ENCODE measurements at places on chromosomes 3 and 15.

DNA sequence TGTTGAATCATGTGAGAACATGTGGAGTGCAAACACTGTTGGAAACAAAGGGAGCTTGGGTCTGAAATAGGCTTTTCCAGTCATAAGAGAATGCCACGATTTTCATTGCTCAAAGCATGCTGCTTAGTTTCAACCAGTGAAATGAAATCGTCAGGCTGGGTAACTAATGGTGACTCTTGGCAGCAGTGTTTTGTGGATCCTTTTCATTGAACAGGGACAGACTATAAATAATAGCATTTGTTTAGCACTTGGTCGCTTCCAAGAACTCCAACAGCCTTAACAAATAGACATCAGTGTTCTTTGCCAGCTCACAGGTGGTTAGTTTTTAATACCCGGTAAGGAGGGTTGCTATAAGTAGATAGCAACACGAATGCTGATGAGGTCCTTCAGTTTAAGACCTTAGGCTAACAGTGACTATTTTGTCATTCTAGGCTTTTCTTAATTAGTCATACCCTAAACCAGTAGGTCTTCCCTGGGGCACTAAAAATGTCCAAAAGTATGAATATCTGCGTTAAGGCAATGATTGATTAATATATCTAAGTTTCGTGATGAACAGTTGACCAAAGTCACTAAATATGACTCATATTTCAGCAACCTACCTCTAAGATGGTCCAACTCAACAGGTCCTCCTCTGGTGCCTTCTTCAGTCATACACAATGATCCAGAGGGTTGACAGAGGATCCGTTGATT lies 15.8 kb downstream of the TP63 start:
- DNase-seq, result no peak

GRCh38 chr3:43770426-43771103 lies 79.8 kb downstream of the ABHD5 start:
- no peak for DNase-seq

- DNase-seq, result peak; percentile 78
These were observed 1.3 kb upstream of the THBS1 start for GRCh38 chr15:39579487-39580116.

GRCh38 chr15:62612771-62613170 lies 429.8 kb upstream of the TPM1 start:
- no peak for DNase-seq

DNA sequence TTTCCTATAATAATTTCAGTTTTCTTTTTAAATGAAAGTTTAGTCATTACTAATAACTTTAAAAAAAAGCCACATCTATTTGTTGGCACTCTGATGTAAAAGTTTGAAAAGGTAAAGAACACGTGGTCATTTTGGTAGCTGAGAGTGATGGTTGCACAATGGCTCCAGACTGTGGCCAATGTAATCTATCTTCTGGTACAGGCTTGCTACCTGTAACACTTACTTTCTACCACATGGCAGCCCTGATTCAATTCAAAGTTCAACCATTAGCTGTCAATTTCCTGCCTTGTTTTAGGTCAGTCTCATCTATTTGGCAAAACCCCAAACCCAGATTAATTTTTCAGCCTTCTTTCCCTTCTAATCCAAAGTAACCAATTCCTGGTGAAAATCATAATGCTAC lies 126.1 kb downstream of the TUSC7 start:
- DNase-seq, result no peak

DNA sequence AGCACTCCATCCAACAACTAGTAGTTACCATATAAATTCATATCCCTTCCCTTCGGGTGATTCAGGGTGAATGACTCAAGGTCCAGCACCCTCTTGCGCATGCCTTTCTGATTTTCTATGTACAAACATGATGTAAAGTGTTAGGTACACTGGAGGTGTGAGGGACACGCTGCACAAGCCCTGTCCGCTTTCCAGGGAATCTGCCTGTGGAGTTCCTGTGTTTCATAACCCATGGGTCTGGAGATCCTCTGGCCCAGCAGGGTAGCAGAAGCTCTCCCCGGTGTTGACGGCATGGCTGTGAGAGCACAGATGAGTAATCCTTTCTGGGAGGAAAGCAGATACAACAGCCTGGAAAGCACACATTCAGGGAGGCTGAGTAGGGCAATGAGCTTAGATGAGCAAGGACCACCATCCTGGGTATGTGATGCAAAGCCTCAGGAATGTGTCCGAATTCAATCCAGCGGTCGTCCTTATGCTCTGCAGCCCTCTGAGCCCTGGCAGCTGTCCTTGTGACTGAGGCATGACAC lies 142.9 kb upstream of the TP63 start:
- no peak for DNase-seq

- no peak for DNase-seq
These were observed 24.1 kb upstream of the NOX5 start for GRCh38 chr15:68990231-68990991.

DNA sequence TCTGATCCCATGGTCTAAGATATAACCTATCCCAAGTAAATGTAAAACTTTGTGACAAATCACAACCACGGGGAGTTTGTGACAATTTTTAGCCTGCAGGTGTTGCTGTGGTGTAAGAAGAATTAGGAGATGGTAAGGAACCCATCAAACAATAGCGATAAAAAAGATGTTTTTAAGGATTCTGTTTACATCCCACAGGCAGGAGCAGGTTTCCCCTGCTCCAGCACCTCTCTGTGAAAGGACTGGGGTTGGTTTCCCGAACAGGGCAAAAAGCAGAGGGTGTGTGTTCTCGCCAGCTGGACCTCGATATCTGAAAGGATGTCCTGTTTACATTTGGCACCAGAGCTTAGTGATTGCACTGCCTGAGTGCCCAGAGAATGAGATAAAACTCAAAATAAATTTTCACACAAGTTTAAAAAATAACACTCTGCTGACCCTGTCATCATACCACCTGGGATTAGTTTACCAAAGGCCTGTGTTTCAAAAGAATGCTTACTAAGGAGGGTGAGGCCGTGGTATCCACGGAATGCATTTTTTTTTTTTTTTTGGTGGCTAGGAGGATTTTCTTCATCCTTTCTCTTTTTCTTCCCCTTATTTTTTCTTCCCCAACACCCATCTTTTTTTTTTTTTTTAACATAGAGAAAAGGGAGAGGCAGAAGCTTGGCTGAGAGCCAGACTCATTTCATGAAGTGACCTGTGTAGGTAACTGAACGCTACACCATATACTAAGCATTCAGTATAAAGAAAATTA lies 151.8 kb upstream of the DPH6 start:
- peak; percentile 61 for DNase-seq

DNA sequence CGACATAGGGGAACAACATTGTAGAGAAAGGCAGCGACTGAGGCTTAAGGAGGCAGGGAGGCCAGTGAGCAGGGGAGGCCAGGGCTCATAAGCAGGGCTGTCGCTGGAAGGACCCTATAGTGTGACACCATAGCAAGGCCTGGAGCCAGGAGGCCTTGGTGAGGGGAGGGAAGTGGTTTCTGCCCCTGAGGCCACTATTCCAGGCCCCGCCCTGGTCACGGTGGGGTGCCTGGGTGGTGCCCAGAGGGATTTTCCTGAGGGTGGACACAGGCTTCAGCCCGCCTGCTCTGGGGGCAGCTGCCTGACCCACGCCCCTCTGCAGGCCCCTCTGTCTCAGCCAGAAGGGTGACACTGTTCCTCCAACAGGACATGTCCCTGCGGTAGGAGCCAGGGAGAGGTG lies 147.8 kb upstream of the IQSEC1 start:
- DNase-seq, result no peak

DNA sequence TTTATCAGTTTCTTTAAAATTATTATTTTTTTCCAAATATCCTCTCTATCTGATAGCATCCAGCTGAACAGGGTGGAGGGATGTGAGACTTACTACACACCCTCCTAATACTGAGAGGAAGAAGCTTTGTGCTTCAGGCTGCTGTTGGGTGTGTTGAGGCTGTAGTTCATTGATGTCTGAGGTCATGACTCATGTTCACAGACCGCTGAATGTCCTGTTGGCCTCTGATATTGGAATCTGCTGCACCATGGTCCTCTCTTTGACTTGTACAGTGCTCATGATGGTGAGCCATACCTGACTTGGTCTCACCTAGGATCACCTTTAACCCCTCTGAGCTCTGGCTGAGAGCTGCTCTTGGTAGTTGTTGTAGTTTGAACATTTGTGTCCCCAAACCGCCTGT lies 302.9 kb downstream of the SATB1 start:
- no peak for DNase-seq

DNA sequence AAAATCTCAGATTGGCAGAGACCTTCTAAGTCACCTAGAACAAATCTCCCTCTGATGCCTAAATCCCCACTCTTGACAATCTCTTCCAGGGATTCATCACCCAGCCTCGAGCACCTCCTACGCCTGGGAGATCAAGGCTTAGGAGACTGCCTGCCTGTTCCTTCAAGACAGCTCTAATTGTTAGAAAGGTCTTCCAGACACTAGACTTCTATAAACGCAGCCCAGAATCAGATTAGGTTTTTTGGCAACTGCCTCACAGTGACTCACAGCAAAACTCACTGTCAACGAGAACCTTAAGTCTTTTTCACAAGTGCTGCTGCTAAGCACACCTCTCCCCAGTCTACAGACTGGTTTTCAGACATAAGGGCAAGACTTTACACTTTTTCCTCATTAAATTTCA lies 23.1 kb downstream of the SRGAP3 start:
- DNase-seq, result no peak

DNA sequence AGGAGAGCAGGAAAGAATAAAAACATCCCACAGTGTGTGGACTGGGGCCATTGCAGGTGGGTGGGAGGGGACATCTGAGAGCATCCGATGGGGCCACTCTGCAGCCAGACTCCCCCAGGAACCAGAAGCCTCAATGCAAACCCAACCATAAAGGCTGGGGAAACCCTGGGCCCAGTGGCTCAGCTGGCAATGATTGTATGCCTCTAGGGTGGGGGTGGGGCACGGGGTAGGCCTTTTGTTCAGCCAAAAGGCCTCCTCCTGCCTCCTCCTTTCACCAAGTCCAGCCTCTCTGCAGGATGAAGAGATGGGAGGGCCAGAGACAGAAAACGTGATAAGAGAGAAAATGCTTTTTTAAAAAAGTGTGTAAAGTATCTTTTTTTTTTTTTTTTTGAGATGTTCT lies 45.5 kb upstream of the HERC1 start:
- DNase-seq, result no peak

GRCh38 chr3:189529468-189529867 lies 101.7 kb upstream of the TP63 start:
- DNase-seq, result no peak

DNA sequence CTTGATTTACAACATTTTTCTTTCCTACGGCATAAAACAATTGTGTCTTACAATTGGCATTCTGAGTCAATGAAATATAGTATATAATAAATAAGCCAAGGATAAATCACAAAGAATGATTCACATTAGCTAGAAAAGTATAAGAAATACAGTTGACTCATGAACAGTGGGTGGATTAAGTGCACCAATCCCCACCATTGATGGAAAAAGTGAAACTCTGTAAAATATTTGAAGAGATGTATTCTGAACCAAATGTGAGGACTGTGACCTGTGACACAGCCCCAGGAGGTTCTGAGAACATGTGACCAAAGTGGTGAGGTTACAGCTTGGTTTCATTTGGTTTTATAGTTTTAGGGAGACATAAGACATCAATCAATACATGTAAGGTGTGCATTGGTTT lies 227.5 kb downstream of the ALCAM start:
- DNase-seq, result no peak

DNA sequence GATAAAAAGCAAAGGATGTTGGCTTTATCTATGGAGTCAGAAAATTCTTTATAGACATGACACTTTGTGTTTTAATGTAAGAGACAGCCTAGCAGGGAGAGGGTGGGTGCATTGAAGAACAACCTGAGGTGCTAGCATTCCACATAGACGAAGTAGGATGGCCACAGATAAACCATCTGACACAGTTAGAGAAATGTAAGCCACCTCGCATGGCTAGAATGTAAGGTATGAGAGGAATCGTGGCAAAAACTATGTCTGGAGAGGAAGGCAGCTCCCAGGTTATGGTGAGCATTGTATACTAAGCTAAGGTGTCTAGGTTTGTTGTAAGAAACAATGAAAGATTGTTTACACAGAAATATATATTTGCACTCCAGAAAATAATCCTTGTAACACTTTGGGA lies 194.0 kb upstream of the SLITRK3 start:
- no peak for DNase-seq

DNA sequence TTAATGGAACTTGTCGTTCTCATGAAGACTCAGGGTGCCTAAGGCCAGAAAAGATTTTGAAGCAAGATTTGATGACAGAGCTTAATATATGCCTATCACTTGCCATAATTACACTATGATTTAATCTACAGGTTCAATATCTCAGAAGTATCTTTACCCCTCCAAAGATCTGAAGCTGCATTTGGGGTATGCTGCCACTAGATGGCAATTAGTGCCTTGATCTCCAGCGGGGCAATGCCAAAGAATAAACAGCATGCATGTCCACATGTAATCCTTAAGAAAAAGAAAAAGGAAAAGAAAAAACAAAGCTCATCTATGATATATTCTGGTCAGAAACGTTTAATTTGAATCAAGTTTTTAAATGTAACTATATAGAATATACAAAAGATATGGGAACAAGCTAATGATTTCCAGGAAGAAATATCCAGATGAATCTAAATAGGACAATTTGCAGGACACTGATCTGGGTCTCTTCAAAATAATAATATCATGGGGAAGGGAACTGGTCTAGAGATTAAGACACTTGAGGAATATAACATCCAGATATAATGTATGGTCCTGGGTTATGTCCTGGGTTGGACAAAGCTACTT lies 55.0 kb upstream of the SOX14 start:
- no peak for DNase-seq

GRCh38 chr15:92468991-92469390 lies 75.3 kb downstream of the ST8SIA2 start:
- DNase-seq, result no peak

DNA sequence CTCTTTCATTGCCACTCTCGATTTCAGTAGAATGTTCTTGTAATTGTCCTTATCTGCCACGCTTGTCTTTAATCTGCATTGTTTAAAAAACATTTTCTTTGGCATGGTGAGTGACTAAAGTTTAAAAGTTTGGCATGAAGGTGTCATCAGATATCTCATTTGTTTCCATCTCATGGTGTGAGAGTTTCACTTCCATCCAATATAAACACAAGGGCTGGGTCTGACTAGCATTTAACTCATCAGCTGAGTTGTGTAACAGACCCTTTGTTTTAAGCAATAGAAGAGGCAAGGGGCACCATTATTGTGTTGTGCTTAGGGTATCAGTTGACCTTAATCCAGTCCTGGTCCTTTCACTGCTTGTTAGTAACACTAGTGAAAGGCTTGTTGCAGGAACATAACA lies 49.9 kb upstream of the IL12A start:
- DNase-seq, result no peak

DNA sequence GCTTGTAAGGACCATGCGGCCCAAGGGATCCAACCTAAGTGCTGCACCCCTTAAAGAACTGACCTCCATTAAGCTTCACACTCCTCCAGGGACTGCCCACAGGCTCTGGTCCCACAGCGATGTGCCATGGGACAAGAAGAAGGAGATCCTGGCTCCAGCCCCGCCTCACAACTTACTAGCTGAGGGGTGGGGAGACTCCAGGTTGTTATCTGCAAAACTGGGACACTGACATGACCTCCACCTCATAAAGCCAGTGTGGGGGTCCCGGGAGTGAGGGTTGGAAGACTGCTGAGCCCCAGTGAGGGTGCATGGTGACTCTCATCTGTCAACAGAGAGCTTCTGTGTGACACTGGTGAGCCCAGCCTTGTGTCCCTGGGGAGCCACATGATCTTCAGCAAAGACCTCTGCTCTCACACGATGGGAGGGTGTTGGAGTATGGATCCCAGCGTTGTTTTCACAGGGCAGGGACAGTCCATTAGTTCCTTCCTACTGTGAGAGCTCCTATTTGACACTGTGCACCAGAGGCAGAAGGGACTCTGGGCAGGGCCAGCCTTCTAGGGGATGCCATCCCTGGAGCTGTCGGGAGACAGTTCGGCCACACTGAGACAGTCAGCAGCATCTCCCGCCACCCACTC lies 26.7 kb downstream of the EAF1 start:
- DNase-seq, result no peak

All from Caco-2 (cell line).